Non-pigmented ciliary epithelial cell (primary cell): ENCODE measurements at places on chromosomes 16 and 17.
A peak's percentile ranks its signal among the peaks of the same experiment; 100 is the strongest.

- DNase-seq, result no peak
Measured at GRCh38 chr17:64130559-64131001, 636 bp upstream of the ERN1 start.

DNA sequence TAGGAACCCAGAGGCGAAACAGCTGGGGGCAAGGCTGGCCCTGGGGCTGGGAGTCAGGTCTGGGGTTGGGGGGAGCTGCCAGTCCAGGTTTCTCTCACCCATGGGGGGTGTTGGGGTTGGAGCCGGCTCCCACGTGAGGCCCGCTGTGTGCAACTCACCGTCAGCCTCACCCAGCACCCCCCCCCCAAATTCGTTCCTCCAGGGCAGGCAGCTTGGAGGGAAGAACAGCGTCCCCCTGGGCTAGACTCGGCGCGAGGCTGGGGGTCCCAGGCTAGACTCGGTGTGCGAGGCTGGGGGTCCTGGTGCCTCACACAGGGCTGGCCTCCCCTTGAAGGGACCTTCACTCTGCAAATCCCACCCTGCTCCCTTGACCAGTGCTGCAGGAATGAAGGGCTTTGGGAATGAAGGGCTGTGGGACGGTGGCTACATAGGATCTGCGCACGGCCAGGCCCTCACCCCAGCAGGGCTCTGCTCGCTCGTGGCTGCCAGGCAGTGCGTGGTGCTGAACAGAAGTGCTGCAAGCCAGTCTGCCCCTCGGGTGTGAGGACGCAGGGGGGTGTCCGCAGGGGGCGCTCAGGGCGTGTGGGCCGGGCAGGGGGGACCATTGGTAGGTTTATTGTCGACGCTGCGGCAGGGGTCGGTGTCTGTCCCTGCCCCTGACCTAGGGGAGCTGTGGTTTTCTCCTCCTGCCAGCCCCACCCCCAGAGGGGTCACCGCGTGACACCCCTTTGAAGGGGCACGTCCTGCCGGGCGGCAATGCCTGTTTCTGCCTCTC lies 74.7 kb downstream of the KLHDC4 start:
- no peak for DNase-seq

- no peak for DNase-seq
Measured at GRCh38 chr17:75695141-75695829, 26.0 kb upstream of the ITGB4 start.

- no peak for DNase-seq
Measured at GRCh38 chr17:76481071-76481655, 13.8 kb downstream of the AANAT start.

- no peak for DNase-seq
Measured at GRCh38 chr16:83843657-83844056, 35.9 kb downstream of the HSBP1 start.

DNA sequence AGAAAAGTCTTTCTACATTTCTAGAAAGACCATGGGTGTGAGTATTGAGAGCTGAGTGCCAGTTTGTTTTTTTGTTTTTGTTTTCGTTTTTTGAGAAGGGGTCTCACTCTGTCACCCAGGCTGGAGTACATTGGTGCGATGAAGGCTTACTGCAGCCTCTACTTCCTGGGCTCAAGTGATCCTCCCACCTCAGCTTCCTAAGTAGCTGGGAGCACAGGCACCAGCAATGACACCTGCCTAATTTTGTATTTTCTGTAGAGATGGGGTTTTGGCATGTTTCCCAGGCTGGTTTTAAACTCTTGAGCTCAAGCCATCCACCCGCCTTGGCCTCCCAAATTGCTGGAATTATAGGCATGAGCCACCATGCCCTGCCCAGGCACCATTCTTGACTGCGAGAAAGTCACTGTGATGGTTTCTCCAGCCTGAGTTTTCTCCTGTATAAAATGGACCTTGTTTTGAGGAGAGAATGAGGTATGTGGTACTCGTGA lies 673.8 kb downstream of the MAF start:
- DNase-seq, result no peak

- no peak for DNase-seq
Measured at GRCh38 chr17:3885271-3885670, 7.6 kb downstream of the CAMKK1 start.

DNA sequence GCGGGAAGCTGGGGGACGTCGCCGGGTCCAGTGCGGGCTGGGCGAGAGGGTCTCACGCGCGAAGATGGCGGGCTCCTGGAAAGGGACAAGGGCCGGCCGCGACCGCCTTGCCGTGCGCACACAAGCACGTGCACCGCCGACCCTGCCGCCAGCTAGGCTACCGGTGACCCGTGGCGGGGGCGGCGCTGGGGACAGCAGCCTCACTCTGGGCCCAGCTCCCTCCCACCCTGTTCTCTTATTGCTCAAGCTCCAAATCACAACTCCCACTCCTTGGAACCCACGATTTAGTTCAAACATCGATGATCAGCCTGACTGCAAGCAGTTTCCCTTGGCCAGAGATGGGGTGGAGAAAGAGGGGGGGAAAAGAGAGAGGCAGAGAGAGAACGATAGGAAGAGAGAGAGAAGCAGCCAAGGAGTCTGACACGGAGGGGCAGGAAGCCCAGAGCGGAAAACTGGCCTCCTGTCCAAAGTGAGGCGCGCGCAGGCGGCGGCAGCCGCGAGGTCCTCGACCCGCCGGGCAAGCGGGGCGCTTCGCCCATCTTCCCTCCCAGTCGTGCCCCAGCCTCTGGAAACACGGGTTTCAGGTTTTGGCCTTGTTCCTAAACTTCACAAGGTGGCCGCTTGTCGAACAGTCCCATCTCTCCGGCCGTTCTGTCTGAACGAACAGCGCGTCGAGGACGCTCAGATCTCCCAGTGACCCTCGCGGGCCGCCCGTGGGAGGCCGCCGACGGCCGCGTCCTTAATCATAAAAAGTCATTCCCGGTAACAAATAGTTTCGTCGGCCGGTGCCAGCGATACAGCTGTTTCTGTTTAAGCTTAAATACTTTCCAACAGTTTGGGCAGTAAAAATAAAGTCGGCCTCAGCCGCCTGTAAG lies 1.7 kb upstream of the CBX8 start:
- no peak for DNase-seq

DNA sequence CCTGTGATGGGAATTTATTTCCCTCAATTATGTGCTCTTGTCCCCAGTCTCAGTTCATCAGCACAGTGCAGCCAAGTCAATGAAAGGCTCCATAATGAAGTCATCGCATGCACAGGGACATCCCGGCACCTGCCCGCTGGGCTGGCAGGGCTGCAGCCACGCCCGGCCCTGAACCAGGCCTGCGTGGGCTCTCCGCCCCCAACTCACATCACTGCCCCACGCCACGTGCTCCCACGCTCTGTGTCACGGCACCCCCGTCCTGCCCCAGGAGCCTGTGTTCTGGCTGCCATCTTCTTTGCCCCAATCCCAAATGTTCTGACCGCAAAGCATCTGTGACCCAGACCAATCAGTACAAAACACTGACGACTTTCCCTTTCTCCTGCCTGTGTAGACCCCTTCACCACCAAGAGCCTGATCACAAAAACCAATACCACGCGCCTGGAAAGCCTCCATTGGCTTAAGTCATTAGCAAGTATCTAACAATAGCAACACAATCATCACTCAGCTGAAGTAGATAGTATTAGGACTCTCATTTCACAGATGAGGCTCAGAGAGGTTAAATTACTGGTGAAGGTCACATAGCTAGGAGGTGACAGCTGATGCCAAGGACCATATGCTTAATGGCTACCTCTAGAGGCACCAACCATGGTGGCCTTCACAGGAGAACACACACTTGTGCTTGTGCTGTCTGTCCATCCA lies 202.5 kb downstream of the ZFHX3 start:
- no peak for DNase-seq

- DNase-seq, result no peak
Measured at GRCh38 chr17:72176516-72176851, 55.7 kb downstream of the SOX9 start.

- DNase-seq, result no peak
Measured at GRCh38 chr17:77580531-77581270, 377.8 kb upstream of the TNRC6C start.

DNA sequence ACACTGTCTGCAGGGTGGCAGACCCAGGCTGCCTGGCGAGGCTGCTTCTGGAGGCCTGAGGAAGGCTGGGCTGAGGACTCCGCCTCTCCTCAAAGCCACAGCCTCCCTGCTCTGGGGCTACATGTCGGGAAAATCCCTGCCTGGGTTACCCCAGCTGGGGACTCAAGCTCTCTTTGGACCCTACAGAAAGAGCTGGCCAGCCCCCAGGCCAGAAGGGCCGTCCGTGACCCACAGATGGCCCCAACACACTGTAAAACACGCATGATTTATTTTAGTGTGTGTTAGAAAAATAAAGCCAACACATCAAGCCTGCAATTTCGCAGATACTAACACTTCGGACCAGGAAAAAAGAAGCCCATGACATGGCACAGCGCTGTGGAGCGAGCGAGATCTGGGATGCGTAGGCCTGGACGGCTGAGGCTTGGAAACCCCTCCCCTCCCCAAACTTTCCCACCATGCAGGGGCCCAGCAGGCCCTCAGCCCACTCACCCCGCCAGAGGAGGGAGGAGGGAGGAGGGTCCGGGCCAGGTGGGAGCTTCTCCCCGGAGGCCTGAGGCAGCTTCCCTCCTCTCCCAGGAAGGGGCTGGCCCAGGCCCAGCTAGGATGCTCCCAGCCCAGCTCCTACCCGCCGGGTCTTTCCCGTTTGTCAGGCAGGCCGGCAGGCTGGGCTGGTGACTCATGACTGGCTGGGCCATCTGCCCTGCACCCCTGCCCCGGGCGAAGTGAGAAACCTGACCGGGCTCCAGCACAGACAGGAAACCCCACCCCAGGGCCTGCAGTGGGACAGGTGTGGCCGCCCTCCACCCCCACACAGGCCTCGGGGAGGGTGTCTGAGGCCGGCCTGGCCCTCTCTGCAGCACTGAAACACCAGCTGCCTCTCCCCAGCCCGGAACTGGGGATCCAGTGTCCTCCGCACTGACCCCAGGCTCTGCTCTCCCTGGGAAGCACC lies 34.1 kb upstream of the SLC38A10 start:
- no peak for DNase-seq

DNA sequence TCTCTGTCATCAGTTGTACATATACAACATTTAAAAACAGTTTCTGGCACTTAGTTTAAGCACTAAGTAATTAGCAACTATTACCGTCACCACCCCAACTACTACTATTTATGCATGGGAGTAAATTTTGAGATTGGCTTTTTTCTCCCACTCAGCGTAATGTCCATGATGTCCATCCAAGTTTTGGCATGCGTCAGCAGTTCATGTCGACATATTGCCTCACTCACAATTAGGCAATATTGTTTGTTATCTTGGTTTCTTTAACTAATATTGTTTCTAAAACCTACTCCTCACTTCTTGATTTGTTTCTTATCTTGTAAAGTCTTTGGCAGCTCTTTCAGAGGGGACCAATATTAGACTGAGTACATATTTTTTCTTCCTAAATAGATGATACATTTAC lies 131.3 kb downstream of the KCNJ18 start:
- DNase-seq, result no peak

DNA sequence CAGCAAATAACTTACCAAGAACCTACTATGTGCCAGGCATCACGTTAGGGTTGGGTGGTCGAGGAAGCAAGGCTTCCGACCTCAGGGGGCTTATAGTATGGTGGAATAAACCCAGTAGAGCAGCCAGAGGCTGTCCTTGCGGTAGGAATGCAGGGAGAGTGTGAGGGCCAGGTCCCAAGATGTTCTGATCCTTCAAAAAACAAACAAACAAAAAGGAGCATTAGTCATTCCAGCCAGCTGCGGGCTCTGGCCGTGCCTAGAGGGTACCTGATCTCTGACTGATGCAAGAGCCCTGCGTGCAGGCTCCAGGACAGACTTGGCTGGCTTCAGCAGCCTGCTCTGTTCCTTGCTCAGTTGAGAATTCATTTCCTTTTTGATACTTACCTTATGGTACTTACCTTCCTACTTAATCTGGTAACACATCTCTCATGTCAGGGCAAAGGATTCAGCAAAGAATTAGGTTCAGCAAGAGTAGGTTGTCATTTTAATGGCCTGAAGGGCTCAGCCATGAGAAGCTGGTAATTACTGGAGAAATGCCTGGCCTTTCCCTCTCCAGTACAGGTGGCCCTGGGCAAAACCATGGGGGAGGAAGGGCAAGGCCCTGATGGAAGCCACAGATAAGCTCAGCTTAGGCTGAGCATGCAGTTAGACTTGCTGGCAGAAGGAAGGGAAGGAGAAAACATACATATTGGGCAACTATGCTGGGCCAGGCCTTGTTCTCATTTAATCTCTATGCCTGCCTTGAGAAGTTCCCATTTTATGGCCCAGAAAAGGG lies 18.4 kb downstream of the CYB5D2 start:
- DNase-seq, result peak; percentile 61

- no peak for DNase-seq
Measured at GRCh38 chr17:38704606-38705522, at the start of gene MLLT6. Gene MLLT6, plus strand, starts transcription at chr17:38705273. Its CDS starts 360 bp downstream, at chr17:38705633.

- no peak for DNase-seq
Measured at GRCh38 chr17:81388612-81389367, 6.5 kb upstream of the BAHCC1 start.
